ENCODE measurements at places on chromosomes 3 and 15. TPM values are rescaled to one million over a fixed set of nuclear protein-coding genes. Genes with fewer than 3 reads are reported as not detected.
A peak's percentile ranks its signal among the peaks of the same experiment; 100 is the strongest.

GRCh38 chr15:98817745-98818144 is 169.4 kb downstream of the IGF1R start:
- no peak for DNase-seq

DNA sequence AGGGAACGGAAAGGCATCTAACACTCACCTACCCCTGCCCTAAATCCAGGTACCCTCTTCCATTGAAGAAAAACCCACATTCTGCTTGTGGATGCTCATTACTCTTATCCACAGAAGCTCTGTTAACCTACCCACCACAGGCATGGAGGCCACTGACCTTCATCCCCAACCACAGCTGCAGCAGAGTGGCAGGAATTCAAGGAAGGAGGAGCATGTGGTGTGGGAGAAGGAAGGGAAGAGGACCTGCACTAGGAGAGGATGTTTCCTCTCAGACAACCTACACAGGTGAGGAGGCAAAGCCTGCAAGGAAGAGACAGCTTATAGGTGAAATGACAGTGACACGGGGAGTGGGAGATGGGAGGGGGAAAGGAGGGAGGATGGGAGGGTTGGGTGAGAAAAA is 192.5 kb upstream of the TSC22D2 start:
- no peak for DNase-seq

Gene P4HTM
- total RNA-seq: 25.1 TPM

Gene TRIM42
- not detected for total RNA-seq

GRCh38 chr3:188417271-188417696 is 263.3 kb downstream of the LPP start:
- no peak for DNase-seq

DNA sequence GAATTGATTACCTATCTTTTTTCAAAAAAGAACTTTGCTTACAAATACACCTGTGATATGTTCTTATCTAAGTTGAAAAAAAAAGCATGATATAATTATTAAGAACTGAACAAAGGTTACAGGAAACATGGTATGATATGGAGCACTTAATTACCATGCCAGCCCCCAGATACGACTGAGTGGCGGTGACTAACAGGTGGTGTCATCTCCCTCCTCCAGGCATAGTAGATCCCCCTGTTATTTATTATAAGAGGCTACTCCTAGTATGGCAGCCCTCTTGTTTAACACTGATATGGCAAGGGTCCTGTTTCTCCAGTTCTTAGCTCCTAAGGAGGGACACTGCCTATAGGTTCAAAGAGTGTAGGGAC is 31.0 kb upstream of the TM4SF4 start:
- no peak for DNase-seq

GRCh38 chr3:123046262-123047061 is 18.9 kb upstream of the SEMA5B start:
- DNase-seq: no peak

DNA sequence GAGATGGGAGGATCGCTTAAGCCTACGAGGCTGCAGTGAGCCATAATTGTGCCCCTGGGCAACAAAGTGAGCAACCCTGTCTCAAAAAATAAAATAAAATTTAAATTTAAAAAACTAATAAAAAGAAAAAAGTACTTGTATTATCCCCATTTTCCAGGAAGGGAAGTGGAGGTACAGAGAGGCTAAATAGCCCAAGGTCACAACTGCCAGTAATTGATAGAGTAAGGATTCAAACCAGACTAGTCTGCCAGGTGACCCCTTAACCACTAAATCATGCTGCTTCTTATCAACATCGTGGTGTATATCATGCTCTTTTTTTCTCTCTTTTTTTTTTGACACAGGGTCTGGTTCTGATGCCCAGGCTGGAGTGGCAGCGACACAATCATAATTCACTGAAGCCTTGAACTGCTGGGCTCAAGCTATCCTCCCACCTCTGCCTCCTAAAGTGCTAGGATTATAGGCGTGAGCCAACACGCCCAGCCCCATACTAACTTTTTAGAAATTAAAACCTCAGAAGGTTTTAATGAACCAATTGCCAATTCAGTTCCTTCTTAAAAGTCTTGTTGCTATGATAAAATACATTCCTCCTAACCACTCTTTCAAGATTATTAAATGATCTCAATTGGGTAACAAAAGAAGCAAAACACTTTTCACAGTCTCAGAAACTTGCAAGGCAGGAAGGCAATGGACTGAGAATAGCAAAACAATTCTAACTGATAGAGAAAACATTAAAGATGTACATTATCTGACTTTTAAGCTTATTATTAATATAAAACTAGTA is 30.5 kb downstream of the HERC1 start:
- no peak for DNase-seq

- DNase-seq: no peak
Measured at GRCh38 chr3:10419637-10420232, 85.7 kb downstream of the ATP2B2 start.

DNA sequence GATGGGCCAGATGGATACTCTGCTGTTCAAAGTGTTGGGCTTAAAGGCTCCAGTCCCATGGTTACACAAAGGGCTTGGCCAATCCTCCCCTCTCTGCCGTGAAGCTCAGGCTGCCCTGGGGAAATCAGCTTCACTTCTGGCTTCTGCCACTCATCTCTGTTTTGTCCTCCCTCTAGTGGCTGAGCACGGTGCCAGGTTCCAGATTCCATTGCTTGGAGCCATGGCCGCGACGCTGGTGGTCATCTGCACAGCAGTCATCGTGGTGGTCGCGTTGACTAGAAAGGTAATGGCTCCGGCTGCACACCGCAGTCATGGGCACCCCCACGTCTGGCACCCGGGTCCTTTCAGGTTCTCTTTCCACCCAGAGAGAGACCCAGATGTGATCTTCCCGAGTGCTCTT is 5.6 kb downstream of the TIGIT start:
- no peak for DNase-seq

GRCh38 chr3:112640930-112641801 is at the start of gene CCDC80:
Gene CCDC80 (minus strand): TSS chr3:112641143. CDS start chr3:112639905, 1,238 bp downstream.
- no peak for DNase-seq

- DNase-seq: peak; percentile 75
Measured at GRCh38 chr3:134374791-134375581, 739 bp upstream of the AMOTL2 start.

DNA sequence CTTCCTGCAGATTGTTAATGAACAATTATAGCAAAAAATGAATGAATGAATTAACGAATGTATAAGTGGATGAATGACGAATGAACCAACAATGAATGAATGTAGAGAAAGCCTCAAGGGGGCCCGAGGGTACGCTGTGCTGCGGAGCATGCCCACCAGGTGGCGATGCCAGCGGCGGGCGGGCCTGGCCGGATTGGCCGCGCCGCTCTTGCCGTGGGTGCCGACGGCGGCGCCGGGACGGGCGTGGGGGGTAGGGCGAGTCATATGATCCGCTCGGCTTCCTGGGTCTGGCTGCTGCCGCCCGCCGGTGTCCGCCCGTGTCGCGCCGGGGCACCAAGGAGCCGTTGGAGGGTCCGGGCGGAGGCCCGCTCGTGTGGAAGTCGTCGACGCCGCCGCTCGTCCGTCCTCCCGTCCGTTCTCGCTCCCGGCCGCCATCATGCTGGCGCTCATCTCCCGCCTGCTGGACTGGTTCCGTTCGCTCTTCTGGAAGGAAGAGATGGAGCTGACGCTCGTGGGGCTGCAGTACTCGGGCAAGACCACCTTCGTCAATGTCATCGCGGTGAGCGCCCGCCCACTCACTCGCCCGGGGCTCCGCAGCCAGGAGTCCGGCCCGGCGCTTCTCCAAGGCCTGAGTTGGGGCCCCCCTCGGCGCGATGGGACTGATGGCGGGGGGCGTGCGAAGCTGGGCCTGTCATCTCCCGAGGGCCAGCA is at the start of gene ARL8B:
TSS of gene ARL8B (plus strand) at position 263 of the 711 bp plus-strand sequence. CDS start at position 437, 174 bp downstream.
- DNase-seq: peak; percentile 94

Gene TTC23
- 8.7 TPM for total RNA-seq
